Activated T-cell treated with anti-CD3 and anti-CD28 coated beads, Interleukin-2, amount 50 U/mL, for 1 hour (primary cell): ENCODE measurements at places on chromosomes 12 and 14.

- DNase-seq, result no peak
Observed at GRCh38 chr12:14283489-14284144, 81.9 kb upstream of the ATF7IP start.

DNA sequence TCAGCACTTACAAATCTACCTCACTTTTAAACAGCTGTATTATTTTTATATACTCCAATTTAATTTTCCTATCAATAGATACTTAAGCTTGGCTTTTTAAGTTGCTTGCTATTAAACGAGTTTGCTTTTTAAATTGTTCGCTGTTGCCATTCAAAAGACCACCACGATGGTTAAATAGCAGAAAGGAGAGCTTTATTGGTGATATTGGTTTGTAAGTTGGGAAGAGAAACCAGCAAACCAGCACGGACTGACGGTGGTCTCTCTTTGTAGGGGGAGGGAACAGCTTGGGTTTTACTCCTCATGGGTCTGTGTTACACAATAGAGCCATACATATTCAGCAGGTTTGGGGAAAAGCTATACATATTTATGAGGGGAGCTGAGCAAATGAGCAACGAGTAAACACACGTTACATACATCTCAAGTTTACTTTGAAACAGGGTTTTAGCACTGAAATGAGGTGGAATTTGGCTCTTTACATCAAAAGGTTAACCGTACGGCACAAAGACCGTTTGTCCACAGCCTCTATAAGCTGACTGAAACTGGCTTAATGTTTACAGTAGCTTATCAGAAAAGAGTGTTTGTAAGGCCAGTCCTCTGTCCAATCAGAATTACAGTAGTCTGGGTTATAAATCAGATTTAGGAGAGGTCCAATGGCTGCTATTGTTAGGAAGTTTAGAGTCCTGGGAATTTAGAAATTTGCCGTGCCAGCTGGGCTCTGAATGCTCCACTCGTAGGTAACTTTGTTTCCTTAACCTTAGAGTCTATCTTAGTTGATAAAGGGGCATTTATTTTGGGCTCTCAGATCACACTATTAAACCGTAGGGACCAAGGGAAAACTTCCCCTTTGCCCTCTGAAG lies 69.7 kb upstream of the DHRS4 start:
- DNase-seq, result no peak

DNA sequence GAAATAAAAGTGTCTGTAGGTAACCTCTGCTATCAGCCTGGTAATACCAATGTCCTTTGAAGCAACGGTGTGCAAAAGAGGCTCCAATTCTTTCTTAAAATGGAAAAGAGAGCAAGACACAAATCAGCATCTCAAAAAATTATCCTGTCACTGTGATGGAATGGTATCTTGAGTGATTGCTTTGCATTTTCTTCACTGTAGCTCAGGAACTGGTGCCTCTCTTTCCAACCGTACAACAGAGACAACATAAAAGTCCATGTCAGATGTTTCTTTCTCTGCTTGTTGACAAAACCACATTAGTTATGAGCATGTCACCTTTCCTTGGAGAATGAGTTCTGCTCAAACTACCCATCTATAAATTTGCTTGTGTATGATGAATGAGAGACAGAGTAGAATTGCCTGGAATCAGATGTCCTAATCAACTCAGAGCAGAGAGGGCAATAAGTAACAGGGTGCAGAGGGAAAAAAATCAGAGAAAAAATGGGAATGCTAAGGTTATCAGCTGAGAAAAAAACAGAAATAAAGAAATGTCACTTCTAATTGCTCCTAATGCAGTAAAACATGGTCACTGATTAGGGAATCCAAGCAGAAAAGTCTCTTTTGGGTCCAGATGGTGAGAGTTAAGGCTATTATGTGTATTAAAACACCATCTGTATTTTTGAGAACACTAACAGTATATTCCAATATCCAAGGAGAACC lies 465.0 kb upstream of the ATP2B1 start:
- DNase-seq, result no peak

- peak; percentile 40 for DNase-seq
Observed at GRCh38 chr14:50666772-50667683, 1.1 kb downstream of the SAV1 start.

- no peak for DNase-seq
Observed at GRCh38 chr12:3145033-3145432, 67.9 kb downstream of the TSPAN9 start.

DNA sequence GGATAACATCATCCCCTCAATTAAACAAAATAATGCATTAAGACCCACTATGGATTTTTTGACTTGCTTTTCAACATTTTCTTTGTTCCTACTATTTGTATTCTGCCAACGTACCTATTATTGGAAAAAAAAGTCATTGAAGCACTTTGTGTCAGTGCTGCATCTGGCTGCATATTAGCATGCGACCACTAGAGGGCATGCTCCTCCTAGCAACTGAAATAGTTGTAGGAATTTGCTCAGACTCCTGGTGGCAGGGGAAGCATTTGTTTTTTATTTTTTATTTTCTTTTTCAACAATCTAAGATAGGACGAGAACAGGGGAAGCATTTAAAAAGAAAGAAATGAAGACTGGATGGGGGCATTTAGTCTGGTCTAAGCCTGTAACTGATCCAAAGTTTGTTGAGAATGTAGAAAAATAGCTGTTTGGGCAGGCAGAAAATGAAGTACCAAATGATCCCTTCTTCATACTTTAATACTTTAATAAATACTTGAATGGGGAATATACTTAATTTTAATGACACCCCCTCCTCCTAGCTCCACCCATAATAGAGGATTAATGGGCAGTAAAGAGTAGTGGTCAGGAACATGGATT lies 14.5 kb upstream of the CLEC4A start:
- DNase-seq, result peak; percentile 81

DNA sequence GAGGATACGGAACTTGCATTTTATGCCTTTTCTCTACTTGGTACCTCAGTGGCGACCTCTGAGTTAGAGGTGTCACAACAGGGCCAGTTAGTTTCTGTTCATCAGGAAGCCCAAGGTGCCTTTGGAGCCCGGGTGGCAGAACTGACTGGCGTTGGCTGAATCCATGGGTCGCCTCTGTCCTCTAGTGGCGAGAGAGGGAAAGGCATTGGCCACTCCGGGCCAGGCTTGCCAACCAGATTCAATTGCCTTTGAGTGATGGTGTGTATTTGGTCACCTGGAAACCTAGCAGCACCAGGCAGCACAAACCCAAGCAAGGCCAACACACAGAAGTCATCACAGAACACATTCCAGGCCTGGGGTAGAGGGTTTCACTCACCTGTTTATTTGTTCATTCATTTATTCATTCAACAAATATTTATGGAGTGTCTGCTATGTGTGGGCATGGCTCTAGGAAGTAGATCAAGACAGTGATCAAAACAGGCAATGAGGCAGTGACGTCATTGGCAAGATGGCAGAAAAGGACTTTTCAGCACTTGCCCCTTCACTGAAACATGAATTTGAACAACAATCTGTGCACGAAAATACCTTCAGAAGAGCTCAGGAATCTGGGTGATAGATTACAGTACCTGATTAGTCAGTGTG lies 40.5 kb upstream of the KCNA5 start:
- peak; percentile 29 for DNase-seq

DNA sequence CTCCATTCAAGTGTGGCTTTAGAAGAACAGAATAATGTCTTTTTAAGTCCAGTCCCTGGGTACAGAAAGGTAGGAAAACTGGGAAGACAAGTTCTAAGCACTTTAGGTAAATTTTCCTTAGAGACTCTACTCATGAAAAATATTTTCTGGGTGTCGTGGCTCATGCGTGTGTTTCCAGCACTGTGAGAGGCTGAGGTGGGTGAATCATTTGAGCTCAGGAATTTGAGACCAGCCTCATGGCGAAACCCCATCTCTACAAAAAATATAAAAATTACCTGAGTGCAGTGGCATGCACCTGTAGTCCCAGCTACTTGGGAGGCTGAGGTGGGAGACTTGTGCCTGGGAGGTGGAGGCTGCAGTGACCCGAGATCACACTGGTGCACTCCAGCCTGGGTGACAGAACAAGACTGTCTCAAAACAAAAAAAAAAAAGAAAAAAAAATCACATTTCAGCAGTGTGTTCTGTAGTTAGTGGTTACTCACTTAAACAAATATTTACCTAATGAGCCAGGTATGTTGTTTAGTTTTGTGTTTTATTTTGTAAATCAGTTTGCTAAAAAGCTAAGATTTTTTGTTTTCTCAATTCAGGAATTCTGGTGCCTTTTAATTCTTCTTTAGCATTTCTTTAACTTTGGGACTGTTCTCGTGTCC lies 52.3 kb upstream of the RD3L start:
- no peak for DNase-seq

GRCh38 chr12:92029902-92030586 lies 115.6 kb downstream of the BTG1 start:
- DNase-seq, result no peak

DNA sequence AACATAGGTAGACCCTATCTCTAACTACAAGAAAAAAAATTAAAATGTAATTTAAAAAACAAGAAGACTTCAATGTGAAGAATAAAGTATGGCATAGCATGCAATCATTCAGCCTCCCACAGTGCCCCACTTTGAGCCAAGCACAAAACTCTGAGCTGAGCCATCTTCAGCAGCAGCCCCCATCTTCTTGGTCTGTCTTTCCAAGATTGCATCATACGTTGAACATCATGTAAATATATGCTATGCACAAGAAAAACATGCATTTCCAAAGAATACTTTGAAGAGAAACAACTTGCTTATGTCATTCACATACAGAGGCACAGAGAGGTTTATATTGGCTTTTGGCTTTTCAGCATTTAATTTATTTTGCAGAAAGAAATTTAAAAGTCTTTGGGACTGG lies 105.8 kb upstream of the TMPO start:
- no peak for DNase-seq

DNA sequence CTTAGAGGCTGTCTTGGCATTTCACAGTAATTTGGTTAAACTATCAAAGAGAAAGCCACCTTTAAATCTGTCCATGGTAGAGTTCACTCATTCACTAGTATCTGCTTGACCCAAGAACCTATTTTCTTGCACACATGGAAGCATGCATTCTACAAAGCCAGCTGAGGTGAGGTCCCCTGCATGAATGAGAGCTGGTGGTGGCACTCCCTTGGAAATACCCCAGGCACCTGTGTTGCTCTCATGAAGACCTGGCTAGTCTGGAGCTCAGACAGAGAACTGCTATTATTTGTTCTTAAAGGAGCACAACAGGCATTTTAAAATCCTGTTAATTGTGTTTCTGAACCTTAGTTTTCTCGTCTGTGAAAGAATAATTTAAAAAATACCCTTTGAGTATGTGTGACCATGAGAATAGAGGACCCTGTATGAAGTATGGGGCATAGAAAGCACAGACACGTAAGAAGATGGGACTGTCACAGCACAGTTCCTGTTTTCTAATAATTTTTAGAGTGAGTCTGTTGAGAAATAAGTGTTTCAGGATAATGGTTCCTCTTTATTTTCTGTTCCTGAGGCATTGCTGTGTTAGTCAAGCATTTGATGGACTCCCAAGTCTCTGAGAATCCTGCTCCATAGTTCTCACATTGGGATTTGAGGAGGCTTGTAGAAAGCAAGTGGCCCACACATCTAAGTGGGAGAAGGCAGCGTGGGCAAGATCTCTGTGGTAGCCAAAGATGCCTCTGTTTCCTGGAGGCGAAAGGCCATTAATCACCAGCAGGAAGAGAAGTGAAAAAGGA lies 10.9 kb downstream of the RGS6 start:
- no peak for DNase-seq

DNA sequence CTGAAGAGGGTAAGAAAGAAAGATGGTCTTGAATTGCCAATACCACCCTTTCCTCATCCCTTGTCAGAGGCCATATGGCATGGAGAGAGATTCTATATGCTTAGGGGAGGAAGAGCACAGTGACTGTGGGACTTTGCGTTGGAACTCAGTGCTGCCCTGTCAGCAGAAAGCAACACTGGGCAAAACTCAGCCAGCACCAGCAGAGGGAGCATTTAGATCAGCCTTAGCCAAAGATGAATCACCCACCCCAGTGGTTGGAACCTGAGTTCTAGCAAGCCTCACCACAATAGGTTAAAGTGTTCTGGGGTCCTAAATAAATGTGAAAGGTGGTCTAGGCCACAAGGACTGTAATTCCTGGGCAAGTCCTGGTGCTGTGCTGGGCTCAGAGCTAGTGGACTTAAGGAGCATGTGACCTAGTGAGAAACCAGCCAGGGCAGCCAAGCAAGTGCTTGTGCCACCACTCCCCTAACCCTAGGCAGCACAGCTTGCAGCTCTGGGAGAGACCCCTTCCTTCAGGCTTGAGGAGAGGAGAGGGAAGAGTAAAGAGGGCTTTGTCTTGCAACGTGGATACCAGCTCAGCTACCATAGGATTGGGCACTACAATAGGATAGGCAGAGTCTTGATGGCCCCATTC lies 11.4 kb upstream of the BCAT1 start:
- no peak for DNase-seq

DNA sequence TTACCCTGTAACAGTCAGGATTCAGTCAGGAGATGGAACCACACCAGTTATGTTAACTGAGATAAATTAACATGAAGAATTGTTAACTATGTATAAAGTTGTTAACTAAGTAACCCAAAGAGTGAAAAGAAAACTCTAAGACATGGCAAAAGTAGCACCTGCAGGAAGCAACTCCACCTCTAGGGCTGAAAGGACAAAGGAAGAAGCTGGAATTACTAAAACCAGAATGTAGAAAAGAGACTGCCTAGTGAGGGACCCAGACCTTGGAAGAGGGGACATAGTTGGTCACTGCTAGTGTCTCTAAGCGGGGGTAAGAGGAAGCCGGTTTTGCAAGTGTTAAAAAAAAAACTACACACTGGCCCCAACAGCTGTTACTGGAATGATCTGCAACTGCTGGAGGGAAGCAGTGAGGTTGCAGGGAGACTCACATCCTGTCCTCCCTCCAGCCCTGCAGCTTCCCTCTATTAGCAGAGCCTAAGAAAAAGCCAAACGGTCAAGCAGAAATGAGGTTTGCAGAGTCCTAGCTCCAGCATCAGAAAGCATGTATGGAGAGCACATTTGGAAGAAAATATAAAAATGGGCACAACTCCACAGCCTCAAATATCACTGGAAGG lies 39.8 kb downstream of the GPR135 start:
- DNase-seq, result no peak

- DNase-seq, result no peak
Observed at GRCh38 chr14:54146601-54147000, 190.0 kb upstream of the BMP4 start.

DNA sequence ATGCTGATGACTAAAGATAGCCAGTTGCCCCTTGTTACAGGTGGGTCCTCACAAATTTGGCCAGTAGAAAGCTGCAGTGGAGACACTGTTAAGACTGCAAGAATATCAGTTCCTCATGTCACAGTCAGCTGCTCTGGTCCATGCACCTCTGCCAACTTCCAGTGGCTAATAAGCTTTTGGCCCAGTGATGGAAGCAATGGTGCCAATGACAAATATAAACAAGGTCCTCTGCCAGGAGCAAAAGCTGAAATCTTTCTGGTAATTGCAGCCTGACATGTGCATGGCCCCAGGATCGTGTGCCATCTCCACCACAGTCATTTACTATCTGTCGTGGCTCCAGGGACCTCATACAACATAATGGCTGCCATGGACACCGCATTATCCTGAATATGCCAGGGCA lies 85.4 kb upstream of the TMEM260 start:
- DNase-seq, result no peak

GRCh38 chr12:77202457-77203060 lies 137.2 kb upstream of the E2F7 start:
- DNase-seq, result no peak
